Right kidney (tissue), 9 donors: ENCODE measurements at places on chromosomes 4 and X.

DNA sequence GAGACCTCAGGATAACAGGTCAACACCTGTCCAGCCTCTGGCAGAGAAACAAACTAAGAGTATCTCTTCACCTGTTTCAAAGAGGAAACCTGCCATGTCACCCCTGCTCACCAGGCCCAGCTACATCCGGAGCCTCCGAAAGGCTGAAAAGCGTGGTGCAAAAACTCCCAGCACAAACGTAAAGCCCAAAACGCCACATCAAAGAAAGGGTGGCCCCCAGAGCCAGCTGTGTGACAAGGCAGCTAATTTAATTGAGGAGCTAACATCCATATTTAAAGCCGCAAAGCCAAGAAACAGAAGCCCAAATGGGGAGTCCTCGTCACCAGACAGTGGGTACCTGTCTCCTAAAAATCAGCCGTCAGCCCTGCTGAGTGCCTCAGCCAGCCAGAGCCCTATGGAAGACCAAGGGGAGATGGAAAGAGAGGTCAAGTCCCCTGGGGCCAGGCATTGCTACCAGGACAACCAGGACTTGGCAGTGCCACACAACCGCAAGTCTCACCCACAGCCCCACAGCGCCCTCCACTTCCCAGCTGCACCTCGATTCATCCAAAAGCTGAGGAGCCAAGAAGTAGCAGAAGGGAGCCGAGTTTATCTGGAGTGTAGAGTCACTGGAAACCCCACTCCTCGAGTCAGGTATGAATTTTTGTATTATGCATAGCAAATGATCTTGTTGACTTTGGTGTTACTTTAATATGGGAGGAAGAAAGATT, 15.1 kb downstream of the PALLD start:
- no peak for DNase-seq

DNA sequence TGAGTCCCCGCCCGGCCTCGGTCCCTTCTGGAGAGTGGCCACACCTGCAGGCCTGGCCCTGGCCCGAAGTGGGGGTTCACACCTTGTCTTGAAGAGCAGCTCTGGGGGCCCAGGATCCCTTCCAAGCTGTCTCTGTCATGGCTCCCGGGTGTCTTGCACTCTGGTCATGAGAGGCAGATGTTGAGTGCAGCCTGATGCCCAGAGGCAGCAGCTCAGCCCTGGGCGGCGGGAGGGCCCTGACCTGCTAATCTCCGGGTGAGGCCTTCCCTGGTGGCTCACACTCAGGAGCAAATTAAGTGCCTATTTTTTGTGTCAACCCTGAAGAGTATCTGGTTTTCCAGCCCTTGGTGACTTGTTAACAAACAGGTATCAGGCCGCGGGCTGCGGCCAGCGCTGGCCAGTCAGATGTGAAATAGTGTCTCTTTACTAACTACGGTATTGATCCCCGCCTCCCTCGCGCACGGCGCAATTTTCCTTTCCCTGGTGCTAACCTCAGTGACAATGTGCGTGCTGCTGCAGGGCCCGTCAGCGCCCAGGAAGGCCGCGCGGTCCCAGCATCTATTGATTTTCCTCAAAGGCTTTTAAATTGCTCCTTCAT, 24.2 kb downstream of the NKX1-1 start:
- no peak for DNase-seq

GRCh38 chrX:68684291-68684918, 36.9 kb downstream of the STARD8 start:
- DNase-seq, result no peak

GRCh38 chr4:88445252-88445651, 11.7 kb upstream of the HERC5 start:
- DNase-seq, result no peak

GRCh38 chrX:39614680-39614998, 483.1 kb downstream of the BCOR start:
- DNase-seq, result peak; percentile 12

GRCh38 chr4:24209906-24210305, 320.1 kb upstream of the PPARGC1A start:
- no peak for DNase-seq

DNA sequence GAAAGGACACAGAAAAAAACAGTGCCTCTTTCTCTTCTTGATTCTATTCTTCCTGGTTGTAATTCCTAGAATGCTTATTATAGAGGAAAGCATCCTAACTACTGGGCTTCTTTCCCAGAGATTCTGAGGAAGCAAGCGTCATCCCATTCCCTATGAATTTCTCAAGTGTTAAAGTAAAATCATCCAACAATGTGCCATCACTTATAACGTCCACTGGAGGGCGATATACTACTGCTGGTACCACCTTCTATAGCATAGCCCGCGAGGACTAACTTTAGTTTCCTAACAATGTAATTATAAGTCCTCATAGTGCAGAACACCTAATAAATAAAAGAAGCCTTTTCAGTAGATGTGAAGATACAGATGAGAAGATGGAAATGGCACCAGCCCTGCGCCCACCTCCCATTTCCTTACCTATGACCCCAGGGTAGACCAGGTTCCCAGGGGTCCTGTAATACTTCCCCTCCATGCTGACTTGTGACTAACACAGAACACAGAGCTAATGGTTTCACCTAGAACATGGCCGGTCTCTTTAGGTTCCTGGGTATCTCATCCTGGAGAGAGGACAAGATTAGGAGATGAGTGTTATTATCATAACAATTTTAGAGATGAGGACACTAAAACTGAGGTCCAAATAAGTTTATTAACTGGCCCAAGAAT, 4.2 kb downstream of the CENPVL3 start:
- DNase-seq, result peak; percentile 6

DNA sequence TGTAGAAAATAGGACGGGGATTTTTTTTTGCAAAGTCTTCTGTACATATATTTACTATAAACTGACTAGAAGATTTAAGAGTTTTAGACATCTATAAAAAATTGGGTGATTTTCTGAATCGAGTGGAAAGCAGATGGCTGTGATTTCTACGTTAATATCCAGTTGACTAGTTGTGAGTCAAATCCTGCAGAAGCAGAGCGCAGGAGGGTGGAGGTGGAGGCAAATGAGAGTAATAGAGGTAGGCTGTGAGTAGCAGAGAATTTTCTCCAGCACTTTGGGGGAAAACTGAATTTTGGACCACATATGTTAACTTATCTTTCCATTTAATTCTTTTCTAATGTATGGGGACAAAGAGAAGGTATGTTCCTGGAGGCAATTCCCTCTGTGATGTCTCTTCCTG, 82.1 kb upstream of the SOX3 start:
- DNase-seq, result no peak

- DNase-seq, result no peak
Measured at GRCh38 chrX:20149326-20149725, 7.7 kb upstream of the EIF1AX start.

DNA sequence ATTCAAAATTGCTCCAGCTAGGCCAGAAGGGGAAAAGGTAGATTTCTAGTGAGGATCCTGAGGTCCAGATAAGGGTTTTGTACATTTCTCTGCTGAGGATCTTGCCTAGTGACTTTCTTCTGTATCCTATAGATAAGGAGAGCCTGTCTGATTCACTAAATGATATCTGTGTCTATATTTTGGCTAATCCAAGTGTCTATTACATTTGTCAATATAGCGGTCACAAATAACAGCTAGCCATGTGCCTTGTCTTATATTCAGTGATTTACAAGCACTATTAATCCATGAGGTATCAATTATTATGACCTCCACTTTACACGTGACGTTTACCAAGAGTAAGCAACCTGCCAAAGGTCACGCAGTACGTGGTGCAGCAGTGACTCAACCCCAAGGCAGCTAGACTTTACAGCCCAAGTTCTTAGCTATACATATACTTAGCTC, 41.6 kb downstream of the TMEM165 start:
- DNase-seq, result no peak

DNA sequence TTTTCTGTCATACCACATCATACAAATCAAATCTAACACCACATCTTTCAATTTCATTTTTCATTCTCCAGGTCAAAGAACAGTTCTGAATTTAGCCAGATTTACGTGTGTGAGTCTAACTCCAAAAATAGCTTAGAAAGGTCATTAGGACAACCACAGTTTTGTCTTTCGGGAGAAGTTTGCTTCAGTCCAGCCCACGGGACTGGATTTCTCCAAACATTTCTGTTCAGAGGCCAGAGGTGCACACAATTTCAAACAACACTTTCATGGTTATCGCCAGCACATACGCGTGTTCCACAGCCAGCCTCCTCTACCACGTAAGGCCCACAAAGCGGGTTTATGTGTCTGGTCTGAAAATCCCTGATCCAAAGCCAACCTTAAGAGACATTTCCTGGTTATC, 65.9 kb downstream of the VEGFC start:
- no peak for DNase-seq

GRCh38 chr4:112253382-112254000, 21.9 kb downstream of the AP1AR start:
- DNase-seq, result no peak

DNA sequence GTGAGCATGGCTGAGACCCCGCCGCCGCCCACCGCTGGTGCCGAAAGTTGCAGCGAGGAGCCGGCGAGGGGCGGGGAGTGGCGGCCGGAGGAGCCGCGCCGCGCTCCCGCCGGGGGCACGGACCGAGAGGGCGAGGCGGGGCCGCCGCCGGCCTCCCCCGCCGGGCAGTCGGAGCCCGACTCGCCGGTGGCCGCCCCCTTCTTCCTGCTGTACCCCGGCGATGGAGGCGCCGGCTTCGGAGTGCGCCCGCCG, 16.5 kb downstream of the UTP3 start:
- DNase-seq, result peak; percentile 87

DNA sequence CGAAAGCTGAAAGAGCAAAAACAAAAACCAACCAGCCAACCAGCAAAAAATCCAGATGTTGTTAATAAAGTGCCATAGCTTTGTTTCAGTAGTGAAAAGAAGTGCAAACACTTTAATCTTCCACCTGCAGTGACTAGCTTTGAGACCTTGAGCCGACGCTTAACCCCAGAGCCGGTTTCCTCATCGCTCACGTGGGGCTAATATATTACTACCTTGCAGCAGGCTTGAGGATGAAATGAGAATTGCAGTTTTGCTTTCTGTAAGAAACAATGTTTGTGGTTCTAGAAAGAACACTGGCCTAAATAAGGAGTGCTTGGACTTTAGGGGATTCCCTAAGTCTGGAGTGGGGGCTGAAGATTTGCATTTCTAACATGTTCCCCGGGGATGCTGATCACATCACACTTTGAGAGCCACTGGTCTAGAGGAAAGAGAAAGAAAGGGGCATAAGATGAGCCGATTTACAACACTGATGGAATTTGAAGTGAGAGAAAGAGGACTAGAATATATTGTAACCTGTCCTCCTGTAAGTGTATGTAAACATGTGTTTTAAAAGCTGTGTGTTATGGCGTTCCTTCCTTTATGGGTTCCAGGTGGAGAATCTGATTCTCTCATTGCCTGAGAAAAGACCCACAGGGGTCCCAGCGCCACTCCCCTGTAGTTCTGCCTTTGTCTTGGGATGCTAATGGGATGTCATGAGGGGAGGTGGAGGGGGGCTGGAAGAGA, 1.4 kb downstream of the FGF2 start:
- DNase-seq, result no peak

DNA sequence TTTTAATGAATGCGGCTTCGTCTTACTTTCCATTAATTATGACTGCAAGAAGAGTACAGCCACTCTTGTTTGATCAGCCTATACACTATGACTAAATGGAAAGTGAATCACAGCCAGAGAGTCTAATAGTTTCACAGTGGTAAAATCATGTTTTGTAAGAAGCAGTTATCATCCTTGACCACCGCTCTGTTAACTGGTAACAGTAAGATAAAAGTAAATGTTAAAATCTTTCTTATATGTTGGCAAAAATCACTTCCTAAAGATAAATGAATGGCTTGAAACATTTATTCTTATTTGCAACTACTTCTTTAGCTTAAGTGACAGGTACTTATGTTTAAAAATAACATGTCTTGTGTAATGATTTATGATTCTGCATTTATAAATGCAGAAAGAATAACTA, 13.2 kb downstream of the GALNT7 start:
- DNase-seq, result no peak

- DNase-seq, result no peak
Measured at GRCh38 chrX:153620576-153620975, 21.6 kb upstream of the CCNQ start.

GRCh38 chr4:93359586-93359985, 469.0 kb upstream of the ATOH1 start:
- DNase-seq, result no peak

- DNase-seq, result no peak
Measured at GRCh38 chr4:176546975-176547374, 227.2 kb downstream of the SPCS3 start.
